ENCODE measurements at places on chromosomes 3 and 15. TPM values are rescaled to one million over a fixed set of nuclear protein-coding genes. Genes with fewer than 3 reads are reported as not detected.

SEMA5B gene
- 0.32 TPM for total RNA-seq

ERICH6 gene
- not detected for total RNA-seq

HHATL gene
- total RNA-seq: not detected

RETNLB gene
- total RNA-seq: not detected

HACD2 gene
- 33.9 TPM for total RNA-seq

FES gene
- 0.84 TPM for total RNA-seq

IMPG2 gene
- total RNA-seq: 0.01 TPM

GPR87 gene
- total RNA-seq: 2.7 TPM

GHSR gene
- total RNA-seq: not detected

ADAMTSL3 gene
- 0.22 TPM for total RNA-seq

ISLR2 gene
- 0.18 TPM for total RNA-seq

GOLGA8G gene
- not detected for total RNA-seq

PAQR5 gene
- 102 TPM for total RNA-seq

VPS18 gene
- total RNA-seq: 23.9 TPM

GALNT15 gene
- total RNA-seq: 0.05 TPM

MUC20 gene
- total RNA-seq: 0.64 TPM

ANKDD1A gene
- total RNA-seq: 1.9 TPM

DAPK2 gene
- 4.7 TPM for total RNA-seq

B3GALNT1 gene
- 0.17 TPM for total RNA-seq

GNL3 gene
- total RNA-seq: 91.9 TPM

SERINC4 gene
- total RNA-seq: 0.08 TPM

KCNAB1 gene
- not detected for total RNA-seq

SLC51A gene
- total RNA-seq: not detected

DNAH12 gene
- 0.09 TPM for total RNA-seq

AMIGO3 gene
- 1.2 TPM for total RNA-seq

BDH1 gene
- 4.4 TPM for total RNA-seq

ST8SIA2 gene
- 0.70 TPM for total RNA-seq

CFAP100 gene
- not detected for total RNA-seq

KNG1 gene
- total RNA-seq: not detected

Data from A549 treated with Hydrocortisone at 1 μM for 4 hours (cell line).